Posterior cingulate gyrus (tissue), 11 donors: ENCODE measurements at places on chromosomes 6 and 20.

DNA sequence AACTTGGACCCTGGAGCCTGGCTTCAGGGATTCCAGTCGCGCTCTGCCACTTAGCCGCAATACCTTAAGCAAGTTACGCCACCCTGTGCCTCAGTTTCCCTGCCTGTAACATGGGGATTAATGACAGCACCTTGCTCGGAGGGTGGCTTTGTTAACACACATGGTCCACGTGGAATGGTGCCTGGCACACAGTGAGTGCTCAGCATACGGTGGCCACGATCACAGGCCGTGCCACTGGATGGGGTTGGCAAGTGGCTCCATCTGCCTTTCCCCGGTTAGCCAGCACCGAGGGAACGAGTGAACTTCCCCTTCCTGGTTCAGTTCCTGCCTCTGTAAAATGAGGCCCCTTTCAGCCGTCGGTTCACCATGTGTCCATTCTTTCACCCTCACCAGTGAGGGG lies 17.2 kb downstream of the C6orf132 start:
- no peak for DNase-seq

DNA sequence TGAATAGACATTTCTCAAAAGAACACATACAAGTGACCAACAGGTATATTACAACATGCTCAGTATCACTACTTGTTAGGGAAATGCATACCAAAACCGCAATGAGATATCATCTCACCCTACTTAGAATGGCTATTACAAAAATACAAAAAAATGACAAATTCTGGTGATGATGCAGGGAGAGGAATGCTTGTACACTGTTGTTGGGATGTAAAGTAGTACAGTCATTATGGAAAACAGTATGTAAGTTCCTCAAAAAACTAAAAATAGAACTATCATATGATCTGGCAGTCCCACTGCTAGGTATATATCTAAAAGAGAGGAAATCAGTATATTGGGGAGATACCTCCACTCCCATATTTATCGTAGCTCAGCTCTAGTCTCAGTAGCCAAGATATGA lies 10.9 kb upstream of the SLC17A5 start:
- no peak for DNase-seq

GRCh38 chr20:33914919-33915318 lies 78.8 kb upstream of the RALY start:
- no peak for DNase-seq

DNA sequence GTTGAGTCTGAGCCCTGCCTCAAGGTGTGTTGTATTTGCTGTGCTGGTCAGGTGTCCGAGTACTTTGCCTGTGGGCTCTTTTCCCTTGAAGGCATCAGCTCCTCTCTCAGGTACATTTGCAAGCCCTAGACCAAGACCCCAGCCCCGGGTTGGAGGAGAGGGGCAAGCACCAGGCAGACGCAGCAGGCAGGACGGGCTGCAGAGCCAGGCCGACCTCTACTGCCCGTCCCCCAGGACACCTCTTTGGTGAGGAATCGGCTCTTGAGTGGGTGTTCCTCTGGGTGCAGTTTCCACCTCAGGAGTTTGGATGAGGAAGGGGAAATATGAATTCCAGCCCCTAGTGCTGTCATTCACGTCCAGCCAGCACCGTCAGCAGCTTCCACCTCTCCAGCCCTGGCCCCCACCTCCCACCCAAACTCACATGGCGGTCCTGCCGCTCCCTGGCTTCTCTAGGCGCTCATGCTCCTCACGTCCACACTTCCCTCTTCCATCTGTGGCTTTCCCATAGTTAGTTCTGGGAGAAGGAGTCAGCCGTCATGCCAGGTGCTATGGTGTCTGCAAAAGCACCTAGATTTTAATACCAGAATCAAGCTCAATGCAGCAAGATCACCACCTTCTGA lies 183.9 kb downstream of the DLL1 start:
- no peak for DNase-seq

DNA sequence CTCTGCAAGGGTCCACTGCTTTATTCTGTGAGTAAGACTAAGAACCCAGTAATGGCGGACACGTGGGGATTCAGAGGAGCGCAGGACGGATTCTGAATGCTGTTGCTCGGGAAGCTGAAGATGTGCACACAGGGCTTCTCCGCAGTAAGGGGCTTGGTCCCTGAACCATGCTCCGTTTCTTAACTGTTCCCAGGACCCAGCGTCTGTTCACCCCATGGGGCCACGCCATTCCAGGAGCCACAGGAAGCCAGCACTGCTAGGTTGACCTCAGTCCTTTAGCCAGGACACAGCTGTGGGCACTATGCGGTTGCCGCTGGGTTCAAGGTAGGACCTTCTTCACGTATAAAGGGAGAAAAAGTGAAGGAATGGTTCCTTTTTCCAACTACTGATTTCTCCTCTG lies 59.8 kb downstream of the IRF4 start:
- no peak for DNase-seq

DNA sequence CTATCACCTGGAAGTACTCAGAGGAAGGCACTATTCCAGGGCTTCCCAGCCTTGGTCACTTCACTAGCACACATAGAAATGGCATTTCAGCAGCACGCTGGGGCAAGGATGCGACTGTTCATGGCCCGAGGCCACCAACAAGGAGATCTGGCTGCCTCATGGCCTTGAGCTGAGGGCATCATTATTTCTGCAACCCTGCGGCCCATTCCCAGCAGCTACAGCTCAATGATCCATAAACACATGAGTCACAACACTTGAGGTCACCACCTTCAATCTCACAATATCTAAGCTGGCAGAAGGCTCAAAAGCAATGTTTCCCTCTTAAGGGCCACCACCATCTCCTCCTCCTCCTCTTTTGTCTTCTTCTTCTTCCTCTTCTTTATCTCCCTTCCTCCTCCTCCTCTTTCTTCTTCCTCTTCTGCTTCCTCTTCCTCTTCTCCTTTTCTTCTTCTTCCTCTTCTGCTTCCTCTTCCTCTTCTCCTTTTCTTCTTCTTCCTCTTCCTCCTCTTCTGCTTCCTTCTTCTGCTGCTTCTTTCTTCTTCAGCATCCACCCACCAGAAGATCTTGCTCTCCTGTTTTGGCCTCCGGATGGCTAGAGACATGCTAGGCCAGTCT lies 382.9 kb upstream of the CNR1 start:
- DNase-seq: no peak

DNA sequence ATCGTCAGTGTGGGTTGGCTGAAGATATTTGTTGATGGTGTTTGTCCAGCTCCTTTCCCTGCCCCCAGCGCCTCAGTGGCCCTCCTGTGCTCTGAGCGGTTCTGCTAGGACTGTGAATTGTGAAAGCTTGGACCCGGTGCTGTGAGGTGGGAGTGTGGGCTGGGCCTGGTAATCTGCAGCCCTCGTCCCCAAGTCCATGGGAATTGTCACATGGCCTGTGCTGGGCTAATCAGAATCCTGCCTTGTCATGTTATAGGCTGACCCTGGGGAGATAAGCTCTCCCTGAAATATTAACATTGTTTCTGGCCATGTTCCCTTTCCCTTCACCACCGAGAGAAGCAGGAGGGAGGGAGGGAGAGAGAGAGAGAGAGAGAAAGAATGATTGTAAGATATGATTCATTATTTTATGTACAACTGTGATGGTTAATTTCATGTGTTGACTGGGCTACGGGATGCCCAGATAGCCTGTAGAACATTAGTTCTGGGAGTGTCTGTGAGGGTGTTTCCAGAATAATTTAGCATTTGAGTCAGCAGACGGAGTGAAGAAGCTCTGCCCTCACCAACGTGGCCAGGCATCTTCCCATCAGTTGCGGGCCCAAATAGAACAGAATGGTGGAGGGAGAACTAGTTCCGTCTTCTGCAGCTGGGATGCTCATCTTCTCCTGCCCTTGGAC lies 62.4 kb downstream of the TFAP2C start:
- DNase-seq: no peak

- DNase-seq: no peak
These were observed 15.3 kb upstream of the SRSF6 start for GRCh38 chr20:43442282-43442880.

DNA sequence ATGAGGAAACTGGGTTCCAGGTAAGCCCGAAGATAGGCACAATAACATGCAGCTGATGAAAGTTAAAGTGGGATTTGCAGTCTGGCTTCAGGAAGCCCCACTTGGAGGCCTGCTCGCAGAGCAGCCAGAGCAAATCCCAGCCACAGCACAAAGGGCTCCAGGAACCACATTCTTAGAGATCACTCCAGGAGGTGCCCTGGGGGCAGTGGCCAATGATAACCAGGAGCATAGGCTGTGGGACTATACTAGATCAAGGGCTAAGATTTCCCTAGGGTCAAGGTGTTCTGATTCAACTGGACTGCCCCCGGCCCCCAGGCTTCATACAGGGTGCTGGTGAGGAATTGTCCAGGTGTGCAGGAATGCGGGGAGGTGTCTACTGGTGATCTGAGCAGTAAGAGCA lies 133.9 kb upstream of the PTPRT start:
- no peak for DNase-seq

- DNase-seq: no peak
These were observed 97.8 kb upstream of the JAG1 start for GRCh38 chr20:10771435-10772140.

DNA sequence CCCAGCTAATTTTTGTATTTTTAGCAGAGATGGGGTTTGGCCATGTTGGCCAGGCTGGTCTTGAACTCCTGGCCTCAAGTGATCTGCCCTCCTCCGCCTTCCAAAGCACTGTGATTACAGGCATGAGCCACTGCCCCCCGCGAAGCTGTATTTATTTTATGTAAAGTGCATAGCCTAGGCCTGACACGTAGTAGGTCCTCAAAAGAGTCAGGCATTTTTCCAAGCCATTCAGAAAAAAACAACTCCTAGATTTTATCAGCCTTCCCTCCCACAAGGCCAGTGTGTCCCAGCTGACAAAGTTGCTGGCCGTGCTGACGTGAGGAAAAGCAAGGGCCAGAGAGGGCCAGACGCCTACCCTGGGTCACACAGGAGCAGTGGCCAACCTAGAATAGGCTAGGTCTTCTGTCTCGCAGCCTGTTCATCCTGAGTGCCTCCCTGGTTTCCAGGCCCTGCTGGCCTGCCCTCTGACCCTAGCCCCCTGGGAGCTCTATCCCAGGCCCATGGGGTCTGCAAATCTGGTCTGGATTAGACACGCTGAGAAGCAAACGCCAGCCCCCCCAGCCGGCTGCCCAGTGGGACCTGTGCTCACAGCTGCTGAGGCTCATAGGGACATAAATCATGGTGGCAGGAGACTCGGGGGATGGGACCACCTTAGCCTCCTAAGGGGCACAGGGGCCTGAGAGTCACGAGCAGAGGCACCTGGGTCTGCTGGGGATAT lies 11.8 kb downstream of the TCF15 start:
- DNase-seq: no peak

DNA sequence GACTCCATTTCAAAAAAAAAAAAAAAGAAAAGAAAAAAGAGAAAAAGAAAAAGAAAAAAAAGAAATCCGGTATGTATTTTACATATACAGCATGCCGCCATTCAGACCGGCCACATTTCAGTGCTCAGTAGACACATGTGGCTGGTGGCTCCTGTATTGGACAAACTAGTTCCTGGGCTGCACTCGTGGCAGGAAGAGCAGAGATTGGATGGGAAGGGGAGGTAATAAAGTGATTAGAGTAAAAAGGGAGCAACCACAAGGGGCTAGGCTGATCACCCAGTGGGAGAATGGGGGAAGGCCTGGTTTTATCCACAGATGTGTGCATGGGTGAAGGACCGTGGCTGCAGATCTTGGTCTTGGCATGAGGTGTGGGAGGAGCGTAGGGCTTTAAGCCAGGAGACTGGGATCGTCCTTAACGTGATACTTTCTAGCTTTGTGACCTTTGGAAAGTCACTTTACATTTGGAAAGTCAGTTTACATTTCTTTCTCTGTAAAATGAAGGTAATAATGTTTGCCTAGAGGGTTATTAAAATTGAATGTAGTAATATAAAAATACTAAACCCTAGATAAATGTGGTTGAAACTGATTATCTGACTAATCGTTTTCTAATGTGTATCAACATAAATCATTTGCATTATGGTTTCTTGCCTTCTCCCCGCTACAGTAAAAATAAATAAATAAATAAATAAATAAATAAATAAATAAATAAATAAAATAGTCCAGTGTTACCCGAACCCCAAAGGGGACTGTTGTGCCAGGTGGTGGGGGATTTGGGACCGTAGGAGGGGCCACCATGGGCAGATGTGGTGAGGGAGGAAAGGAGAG lies 869 bp upstream of the TRIM15 start:
- no peak for DNase-seq

DNA sequence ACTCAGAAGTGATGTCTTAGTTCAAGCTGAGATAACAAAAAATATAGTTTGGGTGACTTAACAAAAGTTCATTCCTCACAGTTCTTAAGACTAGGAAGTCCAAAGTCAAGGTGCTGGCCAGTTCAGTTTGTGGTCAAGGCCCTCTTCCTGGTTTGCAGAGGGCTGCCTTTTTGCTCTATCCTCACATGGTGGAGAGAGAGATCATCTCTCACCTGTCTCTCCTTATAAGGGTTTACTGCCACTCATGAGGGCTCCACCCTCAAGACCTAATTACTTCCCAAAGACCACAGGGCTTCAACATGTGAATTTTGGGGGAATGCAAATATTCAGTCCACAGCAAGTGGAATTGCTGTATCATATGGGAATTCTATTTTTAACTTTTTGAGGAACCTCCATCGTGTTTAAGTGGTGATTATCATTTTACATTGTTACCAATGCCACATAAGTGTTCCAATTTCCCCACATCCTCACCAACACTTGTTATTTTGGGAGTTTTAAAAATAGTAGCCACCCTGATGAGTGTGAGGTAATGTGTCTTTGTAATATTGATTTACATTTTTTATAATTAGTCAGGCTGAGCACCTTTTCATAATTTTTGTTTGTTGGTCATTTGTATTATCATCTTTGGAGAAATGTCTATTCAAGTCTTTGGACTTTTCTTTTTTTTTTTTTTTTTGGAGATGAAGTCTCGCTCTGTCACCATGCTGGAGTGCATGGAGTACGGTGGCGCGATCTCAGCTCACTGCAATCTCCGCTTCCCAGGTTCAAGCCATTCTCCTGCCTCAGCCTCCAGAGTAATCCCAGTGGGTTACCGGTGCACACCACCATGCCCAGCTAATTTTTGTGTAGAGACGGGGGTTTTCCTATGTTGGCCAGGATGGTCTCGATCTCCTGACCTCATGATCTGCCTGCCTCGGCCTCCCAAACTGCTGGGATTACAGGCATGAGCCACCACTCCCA lies 112.2 kb downstream of the SESN1 start:
- no peak for DNase-seq

GRCh38 chr20:10806539-10806938 lies 132.7 kb upstream of the JAG1 start:
- no peak for DNase-seq

DNA sequence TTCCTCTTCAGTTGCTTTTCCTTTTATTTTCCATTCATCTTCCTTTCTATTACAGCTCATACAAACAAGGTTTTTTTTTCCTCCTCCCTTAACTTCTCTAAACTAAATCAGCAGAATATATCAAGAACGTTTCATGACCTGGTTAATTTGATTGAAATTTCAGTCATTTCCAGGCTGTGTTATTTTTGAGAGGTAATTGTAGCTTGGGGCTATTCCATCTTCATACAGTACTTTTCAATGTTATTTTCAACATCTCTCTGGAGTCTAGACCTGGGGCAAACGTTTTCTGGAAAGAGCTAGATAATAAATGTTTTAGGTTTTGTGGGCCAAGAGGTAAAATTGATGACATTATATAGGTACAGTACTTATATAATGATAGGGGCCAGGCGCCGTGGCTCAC lies 4.0 kb upstream of the SLC23A2 start:
- no peak for DNase-seq
